ENCODE measurements at places on chromosomes 7 and 10. TPM values are rescaled to one million over a fixed set of nuclear protein-coding genes. Genes with fewer than 3 reads are reported as not detected.

Gene ZNF248
- 17.9 TPM for polyA plus RNA-seq

Gene PPP1R17
- not detected for polyA plus RNA-seq

Gene MEST
- polyA plus RNA-seq, result 810 TPM

Gene TCAF2
- 11.7 TPM for polyA plus RNA-seq

Gene HHEX
- polyA plus RNA-seq, result 7.3 TPM

Gene NPC1L1
- polyA plus RNA-seq, result 0.04 TPM

Gene INMT
- 8.3 TPM for polyA plus RNA-seq

Gene SFTPA1
- polyA plus RNA-seq, result not detected

Gene ZWINT
- 16.0 TPM for polyA plus RNA-seq

Gene AMPH
- polyA plus RNA-seq, result 7.0 TPM

Gene TMEM139
- 1.0 TPM for polyA plus RNA-seq

Gene OR2A5
- polyA plus RNA-seq, result not detected

Gene CYP2C19
- not detected for polyA plus RNA-seq

Gene AFAP1L2
- 34.0 TPM for polyA plus RNA-seq

Gene DIP2C
- 26.3 TPM for polyA plus RNA-seq

Gene GNAT3
- polyA plus RNA-seq, result 0.11 TPM

Gene MRLN
- polyA plus RNA-seq, result 175 TPM

Gene CH25H
- 0.35 TPM for polyA plus RNA-seq

Gene OR2A12
- 0.09 TPM for polyA plus RNA-seq

Gene STAG3
- 21.2 TPM for polyA plus RNA-seq

Gene UROS
- polyA plus RNA-seq, result 60.3 TPM

Gene HTR7
- polyA plus RNA-seq, result 0.18 TPM

Gene FAM241B
- 0.39 TPM for polyA plus RNA-seq

Gene TMEM213
- polyA plus RNA-seq, result 0.09 TPM

Gene ERVW-1
- 1.4 TPM for polyA plus RNA-seq

Gene ZNF727
- polyA plus RNA-seq, result 0.11 TPM

Gene DYNC1I1
- 0.68 TPM for polyA plus RNA-seq

Gene TUBGCP2
- polyA plus RNA-seq, result 40.9 TPM

Gene GRM3
- polyA plus RNA-seq, result not detected

Gene KIFBP
- polyA plus RNA-seq, result 23.4 TPM

Gene AGAP6
- polyA plus RNA-seq, result 18.5 TPM

Gene CCDC7
- 3.1 TPM for polyA plus RNA-seq

Gene ACTR3C
- polyA plus RNA-seq, result 0.95 TPM

Gene CLDN3
- 0.14 TPM for polyA plus RNA-seq

Gene ASZ1
- polyA plus RNA-seq, result not detected

Gene MYOZ1
- polyA plus RNA-seq, result 711 TPM

Gene SPDYE1
- 1.6 TPM for polyA plus RNA-seq

Gene SPAG6
- 7.7 TPM for polyA plus RNA-seq

Gene DNAH11
- polyA plus RNA-seq, result 0.30 TPM

Gene PRR15
- not detected for polyA plus RNA-seq

Gene LRRN3
- polyA plus RNA-seq, result 7.0 TPM

Gene CEP41
- 22.9 TPM for polyA plus RNA-seq

Gene ETV1
- polyA plus RNA-seq, result 11.0 TPM

Gene LIPF
- polyA plus RNA-seq, result not detected

Gene EBLN1
- not detected for polyA plus RNA-seq

Gene GDF2
- not detected for polyA plus RNA-seq
